ENCODE measurements at places on chromosomes 4 and X.

- no peak for DNase-seq
Observed at GRCh38 chrX:39903343-39903742, 194.4 kb downstream of the BCOR start.

- no peak for DNase-seq
Observed at GRCh38 chr4:65597697-65598096, 72.6 kb downstream of the EPHA5 start.

- no peak for DNase-seq
Observed at GRCh38 chrX:139058831-139059495, 347.4 kb upstream of the FGF13 start.

DNA sequence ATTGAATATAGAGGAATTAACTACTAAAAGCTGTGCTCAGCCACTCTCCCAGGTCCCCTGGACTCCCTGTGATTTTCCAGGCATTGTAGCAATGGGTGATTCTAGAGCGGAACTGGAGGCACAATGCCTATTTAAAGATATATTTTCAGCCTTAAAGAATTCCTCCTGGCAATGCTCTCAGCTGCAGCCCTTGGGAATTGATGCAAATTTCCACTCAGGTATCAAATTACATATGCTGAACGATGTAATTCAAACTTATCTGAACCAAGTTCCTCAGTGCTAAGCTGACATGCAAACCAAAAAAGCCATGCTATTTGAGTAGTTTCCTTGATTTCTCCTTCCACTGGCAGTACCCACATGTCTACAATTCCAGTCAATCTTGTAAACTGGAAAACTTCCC is 86.3 kb upstream of the GABRA3 start:
- DNase-seq: no peak

DNA sequence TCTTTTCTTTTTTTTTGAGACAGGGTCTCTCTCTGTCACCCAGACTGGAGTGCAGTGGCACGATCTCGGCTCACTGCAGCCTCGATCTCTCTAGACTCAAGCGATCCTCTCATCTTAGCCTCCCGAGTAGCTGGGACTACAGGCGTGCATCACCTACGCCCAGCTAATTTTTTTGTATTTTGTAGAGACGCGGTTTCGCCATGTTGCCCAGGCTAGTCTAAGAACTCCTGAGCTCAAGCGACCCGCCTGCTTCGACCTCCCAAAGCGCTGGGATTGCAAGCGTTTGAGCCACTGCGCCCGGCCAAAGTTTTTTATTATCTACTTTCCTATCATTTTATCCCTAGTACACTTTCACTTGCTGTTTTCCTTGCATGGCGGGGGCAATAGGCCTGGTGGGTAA is 1.4 kb downstream of the UBA6 start:
- no peak for DNase-seq

DNA sequence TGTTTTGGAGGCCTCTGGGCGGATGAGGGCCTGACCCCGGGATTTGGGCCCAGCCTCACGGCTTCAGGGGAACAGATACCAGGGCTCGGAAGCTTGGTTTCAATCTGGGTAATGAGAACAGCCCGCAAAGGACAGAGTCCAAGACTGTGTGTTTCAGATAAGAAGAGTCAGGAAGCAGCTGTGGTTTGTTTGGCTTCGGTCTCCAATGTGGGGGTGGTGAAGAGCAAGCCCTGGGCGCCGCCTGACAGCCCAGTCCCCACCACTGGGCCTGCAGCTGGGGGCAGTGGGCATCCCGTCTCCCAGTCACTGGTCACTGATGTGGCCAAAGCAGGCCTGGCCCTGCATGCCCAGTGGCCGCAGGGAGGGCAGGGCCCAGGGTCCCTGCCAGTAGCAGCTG is 9.1 kb downstream of the WFS1 start:
- no peak for DNase-seq

- no peak for DNase-seq
Observed at GRCh38 chrX:136210806-136211205, 40.4 kb downstream of the MAP7D3 start.

GRCh38 chrX:126770179-126770578 is 49.4 kb upstream of the PRR32 start:
- DNase-seq: no peak

DNA sequence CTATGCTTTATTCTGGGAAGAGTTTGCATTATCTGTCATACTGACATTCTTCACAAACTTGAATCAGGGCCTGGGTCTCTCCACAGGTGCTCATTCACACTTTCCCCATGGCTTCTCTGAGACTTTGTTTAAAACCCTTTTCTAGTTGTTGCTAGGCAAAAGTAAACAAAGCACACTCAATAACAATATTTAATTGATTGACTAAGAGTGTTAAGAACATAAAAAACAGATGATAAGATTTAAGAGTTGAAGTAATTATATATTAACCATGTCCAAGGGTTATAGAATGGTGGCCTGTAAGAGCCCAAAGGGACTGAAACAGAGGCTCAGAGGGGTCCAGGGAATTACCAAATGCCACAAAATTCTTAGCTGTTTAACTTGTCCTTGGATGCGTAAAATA is 7.1 kb downstream of the MAOA start:
- no peak for DNase-seq

DNA sequence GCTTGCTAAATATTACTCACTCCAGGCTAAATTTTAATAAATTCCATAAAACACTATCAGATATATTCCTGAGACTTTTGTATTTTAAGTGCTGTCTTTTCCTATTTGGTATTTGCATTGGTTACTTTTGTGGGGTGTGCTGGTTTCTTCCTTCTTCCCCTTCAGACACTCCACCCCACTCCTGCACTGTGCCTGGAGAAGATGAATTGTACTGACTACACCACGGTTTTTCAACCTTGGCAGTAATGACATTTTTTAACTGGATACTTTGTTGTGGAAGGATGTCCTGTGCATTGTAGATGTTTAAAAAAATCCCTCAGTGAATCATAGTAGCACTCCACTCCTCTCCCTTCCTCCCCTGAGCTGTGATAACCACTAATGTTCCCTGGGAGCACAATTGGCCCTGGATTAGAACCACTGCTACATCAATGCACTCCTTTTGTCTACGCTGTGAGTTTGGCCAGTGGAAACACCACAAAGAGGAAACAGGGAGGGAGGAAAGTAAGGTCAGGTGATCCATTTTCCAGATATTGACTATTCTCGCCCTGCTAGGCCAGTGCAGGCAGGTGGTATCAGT is 36.3 kb downstream of the SNCA start:
- DNase-seq: no peak

GRCh38 chr4:89752932-89753598 is 83.9 kb downstream of the SNCA start:
- peak; percentile 71 for DNase-seq

GRCh38 chr4:87144356-87144755 is 76.1 kb downstream of the KLHL8 start:
- no peak for DNase-seq

DNA sequence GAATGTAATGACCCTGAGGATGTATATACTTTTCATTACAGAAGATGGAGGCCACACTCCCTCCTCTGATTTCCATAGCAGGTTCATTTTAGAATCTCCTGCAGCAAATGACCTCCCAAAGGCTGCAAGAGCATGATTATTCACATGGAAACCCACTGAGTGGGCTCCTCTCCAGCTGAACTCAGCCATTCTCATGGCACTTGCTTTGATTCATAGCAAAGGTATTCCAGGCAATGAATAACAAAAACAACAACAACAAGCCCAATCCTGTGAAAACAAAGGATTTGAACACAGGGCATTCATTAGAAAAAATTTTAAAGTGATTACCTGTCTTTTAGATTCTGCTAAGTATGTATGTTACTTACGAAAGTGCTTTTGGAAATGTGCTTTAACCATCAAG is 894.0 kb upstream of the FRG1 start:
- no peak for DNase-seq

GRCh38 chr4:185502386-185502785 is 30.9 kb upstream of the CCDC110 start:
- no peak for DNase-seq

DNA sequence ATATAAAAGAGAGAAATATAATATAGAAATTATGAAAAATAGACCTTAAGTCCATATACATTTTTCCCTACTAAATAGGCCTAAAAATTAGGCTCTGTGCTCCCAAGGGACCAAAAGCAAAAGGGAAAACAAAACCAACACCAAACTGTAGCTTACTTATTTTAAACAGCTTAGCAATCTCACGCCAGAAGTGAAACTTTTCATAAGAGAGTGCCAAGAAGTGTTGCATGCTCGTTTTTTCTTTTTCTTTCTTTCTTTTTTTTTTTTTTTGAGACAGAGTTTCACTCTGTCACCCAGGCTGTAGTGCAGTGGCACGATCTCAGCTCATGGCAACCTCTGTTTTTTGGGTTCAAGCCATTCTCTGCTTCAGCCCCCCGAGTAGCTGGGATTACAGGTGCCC is 250.4 kb downstream of the TMA16 start:
- no peak for DNase-seq

DNA sequence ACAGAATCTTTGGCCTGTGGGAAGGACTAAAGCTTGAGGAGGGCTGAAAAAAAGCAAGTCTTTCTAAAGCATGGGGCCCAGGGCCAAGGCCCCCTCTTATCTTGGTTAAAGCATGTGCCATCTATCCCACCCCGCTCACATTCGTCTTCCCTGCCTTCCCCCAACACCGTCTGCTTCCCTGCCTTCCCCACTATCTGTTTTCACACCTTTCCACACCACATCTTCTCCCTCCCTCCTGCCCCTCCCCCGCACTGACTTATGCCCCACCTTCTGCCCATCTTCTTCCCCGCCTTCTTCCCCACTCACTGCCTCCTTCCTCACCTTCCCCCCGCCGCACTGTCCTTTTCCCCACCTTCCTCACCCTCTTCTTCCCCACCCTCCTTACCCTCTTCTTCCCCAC is 890 bp upstream of the NAP1L5 start:
- no peak for DNase-seq

DNA sequence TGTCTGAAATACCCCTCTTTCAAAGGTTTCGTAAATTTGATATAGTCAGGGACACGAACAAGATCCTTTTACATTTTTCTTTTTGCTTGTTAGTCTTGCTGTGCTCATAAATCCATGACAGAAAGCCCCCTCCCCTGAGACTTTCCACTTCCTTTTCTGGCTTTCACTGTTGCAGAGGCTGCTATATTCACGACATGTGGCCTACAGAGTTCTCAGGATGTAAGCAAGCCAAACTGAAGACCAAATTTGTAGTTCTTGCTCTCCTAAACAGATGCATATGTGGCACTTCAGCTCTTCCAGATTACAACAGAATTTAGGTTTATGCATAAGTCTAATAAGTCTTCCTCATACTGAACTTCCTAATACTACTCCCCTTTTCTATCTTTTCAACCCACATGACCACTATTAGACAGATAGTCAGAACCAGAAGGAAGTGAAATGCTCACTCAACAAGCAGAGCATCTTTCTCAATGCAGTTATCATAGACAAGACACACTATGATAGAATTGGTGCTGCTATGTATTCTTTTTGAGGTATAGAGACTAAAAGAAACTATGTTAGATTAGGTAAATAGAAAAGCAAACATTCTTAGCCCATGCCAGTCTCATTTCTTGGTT is 15.0 kb downstream of the BTK start:
- DNase-seq: no peak

- DNase-seq: no peak
Observed at GRCh38 chrX:150536455-150537116, 31.8 kb upstream of the MTM1 start.

DNA sequence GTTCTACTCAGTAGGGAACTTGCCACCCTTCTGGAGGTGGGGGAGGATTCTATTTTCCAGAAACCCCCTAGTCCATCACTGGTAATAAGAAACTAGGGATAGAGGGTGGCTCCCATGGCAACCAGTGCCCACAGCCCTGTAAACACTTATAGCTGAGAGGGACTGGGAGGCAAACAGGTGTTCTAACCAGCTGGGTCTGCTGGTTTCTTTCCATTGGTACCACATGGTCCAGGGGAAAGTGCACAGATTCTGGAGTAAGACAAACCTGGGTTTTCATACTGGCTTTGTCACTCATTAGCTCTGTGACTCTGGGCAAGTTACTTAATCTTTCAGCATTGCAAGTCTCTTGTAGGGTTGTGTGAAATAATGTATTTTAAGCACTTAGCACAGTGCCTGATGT is 26.9 kb downstream of the IGSF1 start:
- DNase-seq: no peak

DNA sequence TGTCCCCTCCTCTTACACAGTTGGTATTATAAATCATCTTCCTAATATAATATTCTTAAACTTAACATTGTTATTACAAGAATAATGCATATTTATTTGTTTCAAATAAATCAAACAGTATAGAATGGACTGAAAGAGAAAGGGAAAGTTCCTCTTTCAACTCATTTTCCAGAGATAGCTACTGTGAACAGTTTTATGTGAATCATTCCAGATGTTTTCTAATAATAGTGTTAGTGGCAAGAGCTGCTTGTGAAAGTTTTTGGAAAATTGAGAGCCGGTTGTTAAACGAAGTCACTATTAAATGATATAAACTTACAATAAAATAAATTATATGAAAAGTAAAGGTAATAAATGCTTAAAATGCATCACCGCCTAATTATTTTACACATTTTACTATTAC is 14.6 kb downstream of the TMSB4X start:
- DNase-seq: no peak

DNA sequence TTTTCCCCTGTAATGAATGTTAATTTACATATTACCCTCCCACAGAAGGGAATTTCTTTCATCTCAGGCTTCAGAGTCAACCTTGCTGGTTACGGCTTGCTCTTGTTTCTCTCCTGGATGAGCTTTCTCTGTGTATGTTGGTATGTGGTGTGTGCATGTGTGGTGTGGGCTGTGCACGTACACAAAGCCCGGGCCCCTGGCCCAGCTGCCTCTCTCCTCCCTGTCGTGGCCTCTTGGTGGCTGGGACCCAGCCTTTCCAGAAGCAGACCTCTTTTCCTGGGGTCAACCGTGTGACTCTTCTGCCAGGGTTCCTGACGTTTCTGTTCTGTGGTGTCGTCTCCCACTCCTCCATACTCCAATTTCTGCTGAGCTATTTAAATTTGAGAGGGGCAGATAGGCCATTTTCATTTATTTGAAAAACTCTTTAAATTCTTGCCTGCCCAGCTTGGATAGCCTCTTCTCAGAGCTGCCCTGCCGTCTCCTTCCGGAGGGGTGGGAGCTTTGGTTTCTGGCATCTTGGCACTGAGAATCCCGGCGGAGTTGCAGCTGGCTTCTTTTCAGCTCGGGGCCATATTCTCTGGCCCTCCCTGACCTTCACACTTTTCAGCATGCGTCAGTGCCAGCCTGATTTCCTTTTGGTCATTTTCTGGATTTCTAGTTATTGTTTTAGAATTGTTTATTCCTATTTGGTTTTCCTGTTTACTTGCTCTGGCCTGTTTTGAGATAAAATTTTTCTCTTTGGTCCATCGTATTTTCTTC is 25.1 kb downstream of the FHDC1 start:
- DNase-seq: no peak

DNA sequence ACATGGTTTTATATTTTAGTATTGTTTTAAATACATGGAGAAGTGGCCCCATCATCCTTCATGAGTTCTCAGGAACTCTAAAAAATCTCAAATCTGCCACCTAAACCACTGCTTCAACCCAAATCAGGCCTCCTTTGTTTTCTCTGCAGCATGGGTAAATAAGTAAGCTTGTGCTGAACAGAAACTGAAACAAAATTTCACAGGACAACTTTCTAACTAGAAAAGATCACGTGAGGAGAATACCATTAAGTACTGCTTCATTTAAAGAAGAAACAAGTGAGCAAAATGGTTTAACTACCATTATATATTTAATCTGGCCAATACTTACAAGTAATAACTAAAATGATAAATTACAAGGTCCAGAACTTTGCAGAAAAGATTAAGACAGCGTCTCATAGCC is 2.5 kb downstream of the ARAP2 start:
- no peak for DNase-seq

- no peak for DNase-seq
Observed at GRCh38 chrX:14095702-14096101, 66.0 kb upstream of the GEMIN8 start.

- DNase-seq: no peak
Observed at GRCh38 chr4:83613994-83614393, 78.1 kb downstream of the GPAT3 start.
